H1 (cell line): ENCODE measurements at places on chromosomes 6 and 20. TPM values are rescaled to one million over a fixed set of nuclear protein-coding genes. Genes with fewer than 3 reads are reported as not detected.

- no peak for DNase-seq
These were observed 651 bp upstream of the SAMHD1 start for GRCh38 chr20:36951979-36952738.

MEP1A gene
- not detected in 2 replicates for total RNA-seq

DNA sequence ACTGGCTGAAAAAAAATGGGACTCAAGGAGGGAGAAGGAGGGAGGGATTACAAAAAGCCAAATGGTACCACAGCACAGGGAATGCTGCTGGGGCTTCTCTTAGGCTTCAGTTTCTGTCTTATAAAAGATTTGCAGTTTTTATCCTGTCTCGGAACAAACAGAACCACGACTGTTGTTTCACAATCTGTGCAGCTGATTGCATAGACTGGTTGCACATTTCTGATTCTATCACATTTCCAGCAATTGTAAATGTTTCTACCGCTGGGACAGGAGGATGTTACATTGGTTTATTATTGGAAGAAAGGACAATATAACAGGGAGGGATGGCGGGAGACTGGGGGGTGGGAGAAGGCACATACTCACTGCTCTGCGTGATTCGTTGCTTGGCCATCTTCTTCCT is 73.5 kb upstream of the ARID1B start:
- no peak for DNase-seq

GLP1R gene
- total RNA-seq: 2.6 and 3.0 TPM in 2 replicates

DNA sequence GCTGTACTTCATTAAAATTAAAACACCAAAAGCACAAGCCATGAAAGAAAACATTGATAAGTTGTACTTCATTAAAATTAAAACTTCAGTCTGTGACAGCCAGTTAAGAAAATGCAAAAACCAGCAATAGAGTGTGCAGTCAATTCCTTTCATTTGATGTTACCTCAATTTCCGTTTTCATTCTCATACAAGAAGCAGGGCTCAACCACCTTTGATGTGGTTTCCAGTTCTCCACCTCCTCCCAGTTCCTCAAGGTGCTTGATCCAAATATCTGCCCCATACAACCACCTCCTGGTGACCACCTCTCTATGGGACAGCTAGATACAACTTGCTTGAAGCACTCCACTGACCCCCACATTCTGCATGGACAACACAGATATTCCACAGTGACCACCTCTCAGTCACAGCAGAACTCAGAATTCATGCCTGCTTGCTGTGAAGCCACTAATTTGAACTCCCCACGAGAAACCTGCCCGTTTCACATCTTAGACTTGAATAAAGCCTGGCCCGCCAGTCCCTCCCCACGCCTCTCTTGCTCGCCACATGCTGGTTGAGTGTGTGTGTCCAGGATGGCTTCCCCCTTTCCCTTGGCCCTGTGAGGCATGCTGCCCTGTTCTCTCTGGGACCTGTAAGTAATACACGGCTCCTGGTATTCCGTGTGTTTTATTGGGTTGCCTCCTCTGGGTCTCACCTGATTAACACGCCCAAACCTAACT is 66.1 kb downstream of the FAM50B start:
- no peak for DNase-seq

DNA sequence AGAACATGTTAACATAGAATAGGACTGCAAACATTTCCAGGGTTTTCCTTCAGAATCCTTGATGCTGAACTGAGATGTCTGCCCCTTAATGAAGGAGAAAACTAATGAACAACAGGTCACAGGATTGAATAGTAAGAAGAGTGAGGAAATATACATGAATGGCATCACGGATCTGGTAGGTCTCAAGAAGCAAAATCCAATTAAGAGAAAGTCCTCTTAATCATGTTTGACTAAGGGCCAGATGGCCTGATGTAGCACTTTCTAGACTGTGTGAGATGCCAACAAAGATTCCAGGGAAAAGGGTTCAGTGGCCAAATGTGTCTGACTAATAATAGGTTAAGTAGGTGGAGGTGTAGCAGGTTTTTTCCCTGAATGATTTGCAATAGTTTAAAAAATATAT is 13.7 kb upstream of the SHPRH start:
- DNase-seq: no peak

DNA sequence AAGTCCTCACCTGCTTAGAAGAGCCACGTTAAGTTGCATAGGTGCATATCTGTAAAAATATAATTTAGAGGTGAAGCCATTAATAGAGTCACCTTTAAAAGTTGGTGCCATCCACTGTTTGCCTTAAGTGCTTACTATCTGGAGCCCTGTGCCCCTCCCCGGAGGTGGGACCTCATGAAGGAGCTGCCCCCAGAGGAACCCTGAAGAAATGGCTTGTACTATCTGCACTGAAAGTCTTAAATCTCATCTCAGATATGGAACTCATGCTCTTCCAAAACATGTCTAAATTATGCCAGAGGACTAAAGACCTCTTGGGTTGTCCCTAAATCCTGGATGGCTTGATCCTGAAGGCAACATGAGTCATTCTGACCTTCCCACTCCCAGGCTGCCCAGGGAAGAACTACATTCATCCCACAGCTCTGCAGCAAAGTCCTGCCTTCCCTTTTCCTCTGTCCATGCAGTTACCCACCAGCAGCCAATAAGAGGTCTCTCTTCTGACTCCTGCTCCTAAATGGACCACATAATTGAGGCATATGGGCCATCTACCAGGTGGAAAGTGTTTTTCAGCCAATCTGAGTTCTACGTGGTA is 85.3 kb downstream of the ASXL1 start:
- no peak for DNase-seq

RIPOR2 gene
- total RNA-seq: 44.5 and 45.6 TPM in 2 replicates

GRCh38 chr6:105207524-105208269 is 27.9 kb upstream of the POPDC3 start:
- no peak for DNase-seq

GRCh38 chr20:9503526-9504245 is 10.7 kb upstream of the LAMP5 start:
- no peak for DNase-seq

NRSN1 gene
- total RNA-seq: 0.29 and 0.78 TPM in 2 replicates

DNA sequence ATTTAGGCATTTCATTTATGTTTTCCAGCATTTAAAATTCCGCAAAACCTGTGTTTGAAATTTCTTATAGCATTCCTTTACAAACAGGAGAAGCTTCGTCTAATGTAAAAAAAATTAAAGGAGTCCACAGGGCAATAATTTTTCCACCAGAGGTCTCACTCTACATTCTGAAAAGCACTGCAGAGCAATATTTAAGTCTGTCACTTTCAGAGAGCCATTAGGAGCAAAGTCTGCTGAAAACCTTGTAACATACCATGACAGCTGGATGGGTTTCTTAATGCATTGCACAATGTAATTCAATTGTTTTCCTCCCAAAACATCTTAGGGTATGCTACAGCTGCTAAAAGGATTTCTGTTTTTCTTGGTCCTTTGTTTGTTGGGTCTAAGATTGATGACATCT is 18.0 kb downstream of the BAG2 start:
- no peak for DNase-seq

DNA sequence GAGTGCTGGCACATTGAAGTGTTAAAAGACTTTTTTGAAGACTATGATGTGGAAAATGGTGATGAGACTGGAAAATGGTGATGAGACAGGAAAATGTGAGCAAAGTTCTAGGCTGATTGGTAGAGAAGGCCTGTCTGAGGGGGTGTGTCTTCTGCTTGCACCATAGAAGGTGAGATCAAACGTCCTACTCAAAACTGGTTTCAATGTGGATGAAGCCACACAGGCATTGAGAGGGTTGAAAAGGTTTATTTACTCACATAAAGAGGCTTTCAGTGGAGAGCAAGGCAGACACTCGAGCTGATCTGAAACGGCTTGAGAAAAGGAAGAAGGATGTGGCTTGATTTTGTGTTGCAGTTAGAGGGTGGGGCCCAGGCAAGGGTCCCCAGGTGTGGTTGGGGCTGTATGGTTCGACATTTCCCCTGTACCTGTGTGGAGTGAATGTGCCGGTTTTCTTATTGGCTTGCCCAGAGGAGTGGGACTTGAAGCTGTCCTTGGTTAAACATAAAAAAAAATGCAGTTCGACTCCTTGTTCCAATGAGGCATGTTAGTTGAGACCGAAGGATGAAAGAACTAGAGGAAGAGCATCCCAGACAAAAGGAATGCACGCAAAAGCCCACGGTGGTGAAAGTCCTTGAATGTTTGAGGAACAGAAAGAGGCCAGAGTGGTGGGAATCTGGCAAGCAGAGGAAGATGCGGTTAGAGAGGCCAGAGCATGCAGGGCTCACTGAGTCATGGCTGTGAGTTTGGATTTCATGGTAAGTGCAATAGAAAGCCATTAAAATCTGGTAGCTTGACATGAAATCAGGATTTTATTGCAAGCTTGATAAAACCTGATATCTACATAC is 172.3 kb downstream of the EPM2A start:
- no peak for DNase-seq

MACROD2 gene
- 2.9 and 3.9 TPM in 2 replicates for total RNA-seq

GRCh38 chr6:168060521-168060931 is 18.5 kb downstream of the FRMD1 start:
- DNase-seq: no peak

RNF39 gene
- 1.4 and 1.7 TPM in 2 replicates for total RNA-seq

- no peak for DNase-seq
These were observed 38.0 kb downstream of the HMGCLL1 start for GRCh38 chr6:55541024-55541423.

PLTP gene
- total RNA-seq: 120 TPM in 2 replicates

GRCh38 chr6:152398993-152399392 is 238.2 kb downstream of the SYNE1 start:
- DNase-seq: no peak
